ENCODE measurements at places on chromosomes 2 and 18. TPM values are rescaled to one million over a fixed set of nuclear protein-coding genes. Genes with fewer than 3 reads are reported as not detected.

Gene IGFBP2
- 678 TPM for total RNA-seq

Gene CAVIN2
- 4.9 TPM for total RNA-seq

Gene DTNB
- 18.9 TPM for total RNA-seq

Gene CFAP65
- total RNA-seq: not detected

Gene SPOPL
- 5.4 TPM for total RNA-seq

Gene SERPINB4
- total RNA-seq: 5.0 TPM

Gene TNS1
- total RNA-seq: 4.3 TPM

Gene WDSUB1
- 2.3 TPM for total RNA-seq

Gene LYPD6
- 0.56 TPM for total RNA-seq

Gene SULT1C2
- total RNA-seq: not detected

Gene XDH
- total RNA-seq: 4.6 TPM

Gene ALPG
- not detected for total RNA-seq

Gene TGIF1
- 96.2 TPM for total RNA-seq

Gene SERTAD2
- total RNA-seq: 15.4 TPM

Gene REG3G
- not detected for total RNA-seq

Gene AAK1
- total RNA-seq: 24.5 TPM

Gene AMER3
- total RNA-seq: not detected

Gene IL37
- total RNA-seq: not detected

Gene TRAF3IP1
- total RNA-seq: 7.6 TPM

Gene UGT1A10
- total RNA-seq: not detected

Gene NETO1
- not detected for total RNA-seq

Gene LIMS4
- total RNA-seq: not detected

Gene UGT1A4
- 0.33 TPM for total RNA-seq

Gene CDK15
- total RNA-seq: not detected

Gene PGAP1
- 7.8 TPM for total RNA-seq

Gene RAD51AP2
- 0.14 TPM for total RNA-seq

Gene CERKL
- not detected for total RNA-seq

Gene STON1
- total RNA-seq: 0.05 TPM

Gene DSG2
- 93.5 TPM for total RNA-seq

All from airway epithelial cell (primary cell).